ENCODE measurements at places on chromosomes 2 and 18.

GRCh38 chr2:144421606-144422510 is 98.1 kb downstream of the ZEB2 start:
- no peak for DNase-seq

DNA sequence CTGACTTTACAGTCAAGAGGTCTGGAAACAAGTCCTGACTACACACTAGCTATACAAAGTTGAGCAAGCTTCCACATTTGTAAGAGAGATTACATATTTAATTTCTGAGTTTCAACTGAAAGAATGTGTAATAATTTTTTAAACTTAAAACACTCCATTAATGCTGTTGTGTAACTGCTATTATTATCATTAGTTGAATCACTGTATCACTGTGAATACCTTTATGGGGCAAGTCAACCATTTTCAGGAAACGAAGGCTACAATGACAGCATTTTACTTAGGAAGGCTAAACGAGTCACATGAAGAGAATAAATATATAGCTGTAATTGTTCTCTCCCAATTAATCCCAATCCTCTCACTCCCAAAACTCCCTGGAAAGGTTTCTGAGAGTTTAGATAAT is 46.3 kb downstream of the TRIP12 start:
- DNase-seq = no peak

DNA sequence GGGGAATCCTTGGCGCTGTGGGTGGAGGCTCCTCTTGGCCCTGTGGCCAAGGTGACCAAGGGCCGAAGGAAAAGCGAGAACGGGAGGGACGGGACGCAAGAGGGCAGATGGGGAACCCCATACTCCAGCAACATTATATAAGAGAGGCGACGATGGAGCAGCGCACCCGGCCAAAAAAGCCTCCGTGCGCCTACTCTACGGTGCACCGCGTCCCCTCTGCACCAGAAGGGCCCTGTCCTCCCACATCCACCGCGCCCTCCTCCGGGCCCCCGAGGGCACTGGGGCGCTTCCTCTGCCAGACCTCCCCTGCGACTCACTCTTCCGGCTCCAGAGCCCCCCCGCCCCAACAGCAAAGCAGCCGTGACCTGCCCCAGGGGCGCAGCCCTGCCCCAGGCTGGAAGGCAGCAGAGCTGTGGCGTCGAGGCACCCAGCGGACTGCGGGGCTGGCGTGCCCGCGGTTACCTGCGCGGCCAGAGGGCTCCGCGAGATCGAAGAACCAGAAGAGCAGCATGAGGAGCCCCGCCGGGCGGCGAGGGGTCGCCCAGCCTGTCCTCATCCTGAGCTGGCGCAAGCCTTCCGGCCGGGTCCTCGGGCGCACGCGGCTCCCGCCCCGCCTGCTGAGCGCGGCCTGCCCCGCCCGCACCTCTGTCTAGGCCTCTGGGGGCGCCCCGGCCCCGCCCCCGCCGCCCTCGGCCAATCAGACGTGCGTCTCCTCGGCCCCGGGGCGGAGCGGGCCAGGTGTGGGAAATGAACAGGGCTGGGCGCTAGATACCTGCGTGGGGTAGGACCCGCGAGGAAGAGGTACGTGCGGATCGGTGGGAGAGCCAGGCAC is 106.3 kb upstream of the CD302 start:
- peak; percentile 82 for DNase-seq

GRCh38 chr2:158179660-158180059 is 78.0 kb downstream of the UPP2 start:
- no peak for DNase-seq

DNA sequence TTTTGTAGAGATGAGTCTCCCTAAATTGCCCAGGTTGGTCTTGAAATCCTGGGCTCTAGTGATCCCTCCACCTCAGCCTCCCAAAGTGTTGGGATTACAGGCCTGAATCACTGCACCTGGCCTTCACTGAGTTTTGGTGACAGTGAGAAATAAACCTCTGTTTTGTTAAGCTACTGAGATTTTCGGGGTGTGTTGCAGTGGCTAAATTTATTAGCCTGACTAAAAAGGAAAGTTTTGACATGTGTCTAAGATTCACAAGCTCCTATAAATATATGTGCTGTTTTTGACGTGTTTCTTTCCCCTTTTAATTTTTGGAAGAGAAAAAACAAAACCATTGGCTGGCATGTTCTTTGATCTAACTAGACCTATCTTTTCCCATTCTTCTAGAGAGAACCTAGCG is 190.5 kb upstream of the MC4R start:
- DNase-seq = no peak

- DNase-seq = no peak
These were observed 237.7 kb downstream of the HDAC4 start for GRCh38 chr2:239162976-239163687.

DNA sequence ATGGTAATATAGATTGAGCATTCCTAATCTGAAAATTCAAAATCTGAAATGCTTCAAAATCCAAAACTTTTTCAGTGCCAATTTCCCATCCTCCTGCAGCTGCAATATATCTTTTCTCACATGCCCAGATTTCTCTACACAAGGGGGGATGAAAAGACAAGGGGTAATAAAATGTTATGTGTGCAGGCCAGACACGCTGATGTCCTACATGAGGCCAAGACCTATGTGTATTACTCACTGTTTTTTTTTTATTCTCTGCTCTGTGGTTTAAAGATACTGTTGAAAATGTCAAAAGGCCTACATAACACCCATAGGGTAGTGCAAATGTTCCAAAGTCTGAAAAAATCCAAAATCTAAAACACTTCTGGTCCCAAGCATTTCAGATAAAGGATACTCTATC is 41.2 kb upstream of the CWC22 start:
- DNase-seq = no peak

GRCh38 chr2:187395276-187396015 is 52.6 kb downstream of the CALCRL start:
- DNase-seq = no peak

DNA sequence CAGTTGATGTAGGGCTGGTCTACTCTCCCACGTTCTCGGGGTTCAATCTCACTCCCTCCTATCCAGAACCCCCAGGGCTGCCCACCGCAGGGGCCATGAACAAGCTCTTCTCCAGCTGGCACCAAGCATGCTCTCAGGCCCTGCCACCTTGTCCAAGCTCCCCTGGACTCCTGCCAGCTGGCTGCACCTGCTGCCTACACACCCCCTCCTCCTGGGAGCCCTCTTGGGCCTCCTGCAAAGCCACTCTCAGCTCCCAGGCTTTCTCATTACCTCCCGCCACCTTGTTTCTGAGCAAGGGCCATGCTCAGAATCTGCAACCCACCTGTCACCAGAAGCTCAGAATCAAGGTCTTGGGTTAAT is 56.0 kb downstream of the HDAC4 start:
- DNase-seq = no peak

DNA sequence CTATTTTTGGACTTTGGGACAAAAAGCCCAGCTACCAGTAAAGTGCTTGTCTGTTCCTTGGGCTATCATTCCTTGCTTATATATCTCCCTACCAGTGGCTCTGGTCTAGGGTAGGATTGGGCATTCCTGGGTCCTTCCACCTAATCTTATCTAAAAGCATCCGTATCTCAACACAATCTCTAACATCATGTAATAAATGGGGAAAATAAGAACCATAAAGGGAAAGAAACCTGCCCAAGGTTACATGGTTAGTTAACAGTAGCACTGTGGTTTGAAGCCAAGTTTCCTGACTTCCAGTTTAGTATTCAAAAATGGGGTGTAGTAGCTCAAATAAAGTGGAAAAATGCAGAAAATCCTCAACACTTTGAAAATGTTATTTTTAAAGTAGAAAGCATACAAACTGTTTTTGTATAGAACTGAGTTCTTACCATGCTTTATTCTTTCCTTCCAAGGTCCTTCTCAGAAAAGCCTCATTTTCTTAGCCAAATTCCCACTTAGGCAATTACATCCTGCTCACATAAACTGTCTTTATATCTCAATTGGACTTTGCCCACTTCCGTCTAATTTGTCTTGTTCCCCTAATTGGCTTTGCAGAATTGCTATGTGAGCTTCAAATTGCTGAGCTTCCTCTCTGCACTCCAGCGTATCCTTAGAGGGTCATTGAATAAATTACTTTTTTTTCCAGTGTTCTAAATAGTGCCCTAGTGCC is 273.1 kb upstream of the UBE2E3 start:
- DNase-seq = no peak

Measured in CD4-positive, alpha-beta memory T cell (primary cell).